T-helper 2 cell (primary cell): ENCODE measurements at places on chromosomes 7 and 10.

DNA sequence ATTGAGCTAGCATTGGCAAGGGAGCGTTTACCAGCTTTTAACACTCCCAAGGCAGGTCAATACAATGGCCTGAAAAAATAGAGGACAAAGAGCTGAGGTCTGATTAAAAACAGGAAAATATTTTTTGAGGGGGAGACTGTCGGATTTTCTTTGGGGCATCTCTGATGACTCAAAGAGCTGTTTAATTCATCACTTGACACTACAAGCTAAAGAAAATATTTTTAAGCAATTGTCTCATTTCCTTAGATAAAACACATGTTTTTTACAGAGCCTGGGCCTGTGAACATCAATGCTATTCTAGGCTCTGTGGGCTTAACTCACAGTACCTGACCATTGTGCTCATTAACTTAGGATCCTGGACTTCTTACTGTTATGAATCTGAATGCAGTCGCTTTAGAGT lies 100.8 kb downstream of the NRP1 start:
- DNase-seq, result no peak

- no peak for DNase-seq
These were observed 21.0 kb upstream of the EEPD1 start for GRCh38 chr7:36132012-36132411.

GRCh38 chr10:127889605-127890195 lies 3.0 kb downstream of the CLRN3 start:
- DNase-seq, result no peak

GRCh38 chr7:121113288-121113687 lies 124.8 kb downstream of the CPED1 start:
- DNase-seq, result no peak

- peak; percentile 62 for DNase-seq
These were observed at the start of gene NYAP1 for GRCh38 chr7:100483722-100484672. Gene NYAP1 (plus strand): TSS chr7:100483927. CDS start chr7:100485312, 1,385 bp downstream.

DNA sequence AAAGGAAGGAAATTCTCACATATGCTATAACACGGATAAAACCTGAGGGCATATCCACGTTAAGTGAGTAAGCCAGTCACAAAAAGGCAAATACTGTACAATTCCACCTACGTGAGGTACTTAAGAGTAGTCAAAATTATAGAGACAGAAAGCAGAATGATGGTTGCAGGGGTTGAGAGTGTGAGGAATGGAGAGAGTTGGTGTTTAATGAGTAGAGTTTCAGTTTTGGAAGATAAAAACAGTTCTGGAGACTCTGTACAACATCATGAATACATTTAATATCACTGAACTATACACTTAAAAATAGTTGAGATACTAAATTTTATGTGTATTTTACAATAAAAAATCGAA lies 95.1 kb downstream of the SNX13 start:
- DNase-seq, result no peak

DNA sequence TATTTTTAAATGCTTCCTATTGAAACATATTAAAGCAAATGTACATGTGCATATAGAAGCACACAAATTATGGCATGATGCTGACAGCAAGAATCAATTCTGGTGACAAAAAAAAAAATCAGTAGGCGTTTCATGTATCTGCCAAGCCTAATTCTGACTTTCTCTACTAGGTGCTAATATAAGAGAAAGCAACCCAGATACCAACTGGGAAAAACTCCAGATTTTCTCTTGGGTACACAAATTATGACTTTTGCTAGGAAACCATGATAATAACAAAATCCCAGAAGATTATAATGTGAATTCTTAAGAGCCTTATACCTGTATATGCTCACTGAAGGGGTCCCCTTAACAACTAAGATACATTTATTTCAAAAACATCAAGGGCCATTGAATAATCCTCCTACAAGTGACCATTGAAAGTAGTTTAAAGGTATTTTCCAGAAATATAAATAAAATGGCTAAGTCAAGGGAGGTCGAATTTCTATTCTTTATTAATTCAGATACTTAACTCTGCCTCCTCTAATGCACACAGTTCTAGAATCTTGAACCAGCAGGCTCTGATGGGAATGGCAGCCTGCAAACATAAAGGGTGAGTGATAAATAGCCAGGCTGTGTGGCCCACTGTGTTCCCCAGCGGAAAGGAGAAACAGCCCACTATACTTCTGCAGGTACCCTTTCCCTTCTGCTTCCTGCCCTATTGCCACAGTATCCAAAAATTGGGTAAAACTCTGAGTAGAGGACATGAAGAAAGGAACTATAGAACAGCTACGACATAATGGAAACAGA lies 84.5 kb downstream of the DGKB start:
- DNase-seq, result no peak

DNA sequence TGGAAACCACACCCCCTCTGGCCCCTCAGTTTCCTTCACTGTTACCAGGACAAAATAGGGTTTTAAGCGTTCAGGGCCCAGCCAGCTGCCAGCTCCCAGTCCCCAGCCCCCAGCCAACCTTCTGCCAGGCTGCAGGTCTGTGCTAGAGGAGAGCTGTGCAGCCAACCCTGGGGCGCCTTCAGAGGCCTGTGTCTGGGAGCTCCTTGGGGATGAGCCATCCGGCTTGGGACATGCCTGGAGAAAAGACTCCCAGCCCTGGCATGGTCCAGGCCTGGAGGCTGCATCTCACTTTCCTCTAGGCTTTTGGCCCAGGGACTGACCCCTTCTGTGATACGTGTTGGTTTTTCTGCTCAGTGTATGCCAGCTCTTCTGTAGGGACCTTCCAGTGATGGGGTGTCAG lies 487.6 kb upstream of the MGMT start:
- no peak for DNase-seq

DNA sequence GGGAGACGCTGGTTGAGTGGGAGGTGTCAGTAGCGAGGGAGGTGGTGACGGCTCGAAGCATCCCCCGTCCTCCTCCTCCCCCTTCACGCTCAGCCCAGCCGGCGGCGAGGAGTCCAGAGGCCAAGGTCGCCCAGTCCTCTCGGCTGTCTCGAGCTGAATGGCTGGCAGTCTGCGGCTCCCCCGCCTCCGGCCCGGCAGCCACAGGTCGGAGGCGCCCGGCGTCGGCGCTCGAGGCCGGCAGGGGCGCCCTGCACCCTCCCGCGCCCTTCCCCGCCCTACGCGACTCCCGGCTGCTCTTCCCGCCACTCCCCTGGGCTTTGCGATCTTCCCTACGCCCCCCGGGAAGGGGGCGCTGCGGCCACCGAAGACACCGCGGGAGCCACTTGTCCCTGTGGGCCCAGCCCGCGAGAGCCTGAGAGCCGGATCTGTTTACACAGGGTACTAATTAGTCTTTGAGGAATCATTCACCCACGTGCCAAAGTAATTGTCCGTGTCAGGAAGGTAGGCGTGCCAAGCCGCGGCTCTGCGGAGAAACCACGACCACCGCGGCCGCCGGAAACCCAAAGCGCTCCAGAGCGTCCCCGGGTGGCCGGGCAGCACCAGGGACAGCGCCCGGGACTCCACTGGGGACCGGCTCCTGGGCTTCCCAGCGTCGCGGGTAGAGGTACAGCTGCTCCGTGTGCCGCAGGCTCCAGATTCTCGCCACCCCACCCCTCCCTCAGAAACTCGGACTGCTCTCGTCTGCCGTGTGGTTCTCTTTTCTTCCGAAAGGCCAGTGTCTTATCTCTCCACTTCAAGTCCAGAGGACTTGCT lies at the start of gene NXPH1:
Gene NXPH1, plus strand, starts transcription at position 133 of the 813 bp plus-strand sequence.
- DNase-seq, result peak; percentile 20

DNA sequence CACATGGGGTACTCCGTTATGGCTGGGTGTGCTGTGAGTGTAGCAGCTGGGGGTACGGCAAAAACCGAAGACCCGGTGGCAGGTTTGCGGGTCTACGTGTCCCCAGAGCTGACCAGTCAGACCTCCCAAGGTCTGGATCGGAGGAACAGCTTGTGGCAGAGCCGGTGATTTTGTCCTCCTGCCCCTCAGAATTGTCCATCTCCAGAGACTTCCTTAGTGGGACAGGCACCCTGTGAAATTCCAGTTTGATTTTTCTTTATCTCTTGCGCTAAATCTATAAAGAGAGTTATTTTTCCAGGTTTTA lies 1.0 kb downstream of the EIF3B start:
- DNase-seq, result no peak

- DNase-seq, result no peak
These were observed 75.7 kb downstream of the DNAJC1 start for GRCh38 chr10:21927631-21928353.

DNA sequence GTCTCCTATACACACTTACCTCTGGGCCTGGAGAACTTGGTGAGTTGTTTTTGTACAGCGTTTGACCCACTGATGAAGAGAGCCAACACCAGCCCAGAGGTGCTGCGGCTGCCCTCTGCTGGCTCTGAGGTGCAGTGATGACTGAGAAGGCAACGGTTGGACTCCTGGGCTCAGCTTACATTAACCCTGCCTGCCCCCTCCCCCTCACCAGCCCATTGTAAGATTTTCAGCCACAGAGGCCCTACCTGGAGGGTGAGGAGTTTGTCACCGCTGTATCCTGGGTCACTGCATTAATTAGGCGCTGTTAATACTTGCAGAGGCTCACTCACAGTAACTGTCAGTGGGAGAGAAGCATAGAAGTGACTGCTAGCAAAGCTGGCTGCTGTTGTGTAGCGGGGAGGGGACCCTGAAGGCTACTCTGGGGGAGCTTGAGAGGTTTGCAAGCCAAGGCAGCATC lies 19.0 kb upstream of the ANKRD2 start:
- peak; percentile 48 for DNase-seq

DNA sequence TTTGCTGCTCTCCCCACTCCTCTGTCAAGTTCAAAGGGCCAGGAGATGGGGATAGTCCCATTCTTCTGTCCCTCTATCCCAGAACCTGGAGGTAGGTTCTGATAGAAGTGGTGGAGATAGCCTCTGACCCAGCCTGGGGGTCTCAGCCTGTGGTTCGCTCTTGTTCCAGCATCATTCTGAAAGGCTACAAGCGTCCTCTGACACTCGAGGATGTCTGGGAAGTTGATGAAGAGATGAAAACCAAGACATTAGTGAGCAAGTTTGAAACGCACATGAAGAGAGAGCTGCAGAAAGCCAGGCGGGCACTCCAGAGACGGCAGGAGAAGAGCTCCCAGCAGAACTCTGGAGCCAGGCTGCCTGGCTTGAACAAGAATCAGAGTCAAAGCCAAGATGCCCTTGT lies 14.5 kb downstream of the ABCC2 start:
- no peak for DNase-seq

- no peak for DNase-seq
These were observed 70.1 kb upstream of the ARHGAP21 start for GRCh38 chr10:24793648-24794379.

DNA sequence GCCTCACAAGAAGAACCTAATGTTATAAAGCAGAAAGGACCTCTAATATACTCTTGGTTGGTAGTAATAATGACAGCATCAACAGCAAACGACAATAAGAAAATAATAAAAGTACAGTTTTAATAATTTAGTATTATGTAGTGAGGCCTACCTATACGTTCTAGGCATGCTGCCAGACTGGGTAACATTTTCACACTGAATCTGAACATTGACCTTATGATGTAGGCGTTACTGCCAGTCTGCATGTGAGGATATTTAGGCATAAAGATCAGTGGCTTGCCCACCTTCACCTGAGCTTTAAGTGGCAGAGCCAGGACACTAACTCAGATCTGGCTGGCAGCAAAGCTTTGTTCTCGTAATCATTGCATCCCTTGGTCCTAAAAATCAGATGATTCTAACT lies 2.5 kb downstream of the FGL2 start:
- no peak for DNase-seq

- DNase-seq, result no peak
These were observed 482.2 kb upstream of the C7orf33 start for GRCh38 chr7:148108381-148108780.

DNA sequence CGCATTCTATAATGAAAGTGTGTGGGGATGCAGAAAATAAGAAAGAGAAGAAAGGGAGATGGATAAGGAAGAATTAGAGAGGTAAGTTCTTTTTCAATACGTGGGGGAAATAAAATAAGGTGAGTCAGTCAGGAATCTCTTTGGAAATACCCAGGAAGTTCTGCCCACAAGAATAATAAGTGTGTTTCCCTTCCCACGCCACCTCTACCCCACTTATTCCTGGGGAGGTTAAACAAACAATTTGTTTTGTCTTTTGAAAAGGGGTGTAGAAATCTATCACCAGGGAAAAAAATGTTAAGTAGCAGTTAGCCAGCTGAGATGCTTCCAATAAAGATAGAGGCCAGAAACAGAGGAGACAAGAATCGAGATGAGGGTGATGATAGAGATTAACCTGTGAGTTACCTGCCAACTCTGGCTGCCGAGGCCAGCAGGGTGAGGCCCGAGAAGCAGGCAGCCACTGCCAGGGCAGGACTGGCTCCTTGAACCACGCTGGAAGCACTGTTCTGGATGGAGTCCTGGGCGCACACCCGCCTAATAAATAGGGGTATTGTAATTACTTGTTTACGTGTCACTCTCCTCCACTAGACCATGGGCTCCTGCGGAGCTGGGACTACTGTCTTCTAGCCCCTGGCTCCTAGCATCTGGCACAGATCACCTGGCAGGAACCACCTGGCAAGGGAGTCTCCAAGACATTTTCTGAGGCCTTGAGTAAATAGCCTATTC lies 191.3 kb downstream of the FGFR2 start:
- no peak for DNase-seq

DNA sequence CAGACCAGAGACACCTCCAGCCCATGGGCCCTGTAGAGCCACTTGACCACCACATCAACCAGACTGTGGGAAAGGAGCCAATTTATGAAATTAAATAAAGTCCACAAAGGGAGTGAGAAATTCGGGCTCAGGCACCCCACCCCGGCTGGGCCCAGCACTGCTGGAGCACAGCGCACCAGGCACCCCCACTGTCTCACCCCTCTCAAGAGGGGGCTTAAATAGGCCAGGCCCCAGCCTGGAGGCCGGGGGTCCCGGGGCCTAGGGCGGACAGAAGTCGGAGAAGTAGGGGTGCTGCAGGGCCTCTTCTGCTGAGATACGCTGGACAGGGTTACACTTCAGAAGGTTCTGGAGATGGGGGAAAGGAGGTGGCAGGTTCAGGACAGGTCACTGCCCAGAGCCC lies 3.9 kb downstream of the CDK5 start:
- no peak for DNase-seq

- no peak for DNase-seq
These were observed 503.4 kb downstream of the RPS24 start for GRCh38 chr10:78537018-78537417.

- no peak for DNase-seq
These were observed 180.5 kb downstream of the SUGCT start for GRCh38 chr7:40315277-40315676.

DNA sequence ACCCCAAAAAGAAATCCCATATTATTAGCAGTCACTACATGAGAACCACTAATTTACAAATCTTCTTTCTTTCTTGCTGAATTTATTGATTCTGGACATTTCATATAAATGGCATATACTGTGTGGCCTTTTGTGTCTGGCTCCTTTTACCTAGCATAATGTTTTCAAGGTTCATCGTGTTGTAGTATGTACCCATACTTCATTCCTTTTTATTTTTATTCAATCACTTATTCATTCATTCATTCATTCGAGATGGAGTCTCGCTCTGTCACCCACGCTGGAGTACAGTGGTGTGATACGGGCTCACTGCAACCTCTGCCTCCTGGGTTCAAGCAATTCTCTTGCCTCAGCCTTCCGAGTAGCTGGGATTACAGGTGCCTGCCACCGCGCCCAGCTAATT lies 21.9 kb downstream of the VPS26A start:
- no peak for DNase-seq

- no peak for DNase-seq
These were observed 66.8 kb downstream of the NRP1 start for GRCh38 chr10:33267708-33268107.
